ENCODE measurements at places on chromosomes 6 and 20.

- no peak for DNase-seq
Observed at GRCh38 chr6:6915813-6916547, 191.8 kb upstream of the RREB1 start.

DNA sequence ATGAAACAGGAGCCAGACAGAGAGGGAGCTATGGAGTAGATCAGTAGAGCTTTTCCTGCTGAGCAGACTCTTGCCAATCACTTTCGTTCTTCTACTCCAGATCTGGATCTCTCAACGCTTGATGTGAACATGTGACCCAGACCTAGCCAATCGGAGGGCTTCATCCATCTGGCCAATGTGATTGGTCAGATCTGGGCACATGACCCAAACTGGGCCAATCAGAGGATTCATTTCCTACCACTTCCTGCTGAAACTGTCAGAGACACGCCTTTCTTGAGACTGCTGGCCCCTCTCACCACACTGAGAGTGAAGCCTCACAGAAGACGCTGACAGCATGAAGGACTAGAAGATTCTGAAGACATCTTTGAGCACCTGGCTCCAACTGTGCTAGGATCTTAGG is 44.2 kb upstream of the ZMYND8 start:
- no peak for DNase-seq

DNA sequence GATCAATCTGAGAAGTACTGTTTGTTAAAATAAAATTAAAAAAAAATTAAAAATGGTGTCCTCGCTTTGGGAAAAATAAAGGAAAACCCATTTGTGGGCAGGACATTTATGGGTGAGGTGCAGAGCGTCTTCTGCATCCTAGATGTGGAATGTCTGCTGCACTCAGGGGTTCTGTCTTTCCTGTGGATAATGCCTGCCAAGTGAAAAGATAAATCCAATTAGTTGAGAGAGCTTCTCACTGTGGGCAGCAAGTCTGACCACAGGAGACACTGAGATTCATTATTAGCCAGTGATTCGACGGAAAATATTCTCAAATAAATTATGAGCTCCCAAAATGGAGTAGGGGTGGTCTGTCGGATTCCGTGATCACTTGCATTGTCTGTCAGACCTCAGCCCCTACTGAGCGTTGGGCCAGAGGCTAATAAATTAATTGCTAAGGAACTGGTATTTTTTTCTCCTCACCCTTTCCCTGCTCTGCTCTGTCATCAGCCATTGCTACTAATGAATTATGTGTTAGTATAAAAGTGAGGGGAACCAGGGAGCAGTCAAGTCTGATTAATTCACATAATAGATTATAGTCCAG is 10.0 kb downstream of the GMPR start:
- DNase-seq = no peak

DNA sequence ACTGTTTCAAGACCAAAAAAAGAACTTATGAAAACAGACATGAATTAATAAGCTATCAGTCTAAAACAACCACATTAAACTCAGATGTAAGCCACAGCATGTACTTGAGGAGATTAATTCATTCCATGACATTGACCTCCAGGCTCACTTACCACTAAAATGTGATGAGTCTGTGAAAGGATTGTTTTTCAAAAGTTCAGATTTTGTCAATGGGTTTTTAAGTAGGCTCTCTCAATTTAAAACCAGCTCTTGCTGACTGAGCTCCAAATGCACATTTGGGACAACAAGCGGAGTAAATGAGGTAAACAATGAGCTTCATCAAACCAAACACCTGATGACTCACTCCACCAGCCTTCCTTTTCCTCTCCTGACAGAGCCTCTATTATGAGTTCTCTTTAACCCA is 197.0 kb downstream of the SIM1 start:
- DNase-seq = no peak

GRCh38 chr6:25186919-25187318 is 92.3 kb upstream of the CARMIL1 start:
- no peak for DNase-seq

DNA sequence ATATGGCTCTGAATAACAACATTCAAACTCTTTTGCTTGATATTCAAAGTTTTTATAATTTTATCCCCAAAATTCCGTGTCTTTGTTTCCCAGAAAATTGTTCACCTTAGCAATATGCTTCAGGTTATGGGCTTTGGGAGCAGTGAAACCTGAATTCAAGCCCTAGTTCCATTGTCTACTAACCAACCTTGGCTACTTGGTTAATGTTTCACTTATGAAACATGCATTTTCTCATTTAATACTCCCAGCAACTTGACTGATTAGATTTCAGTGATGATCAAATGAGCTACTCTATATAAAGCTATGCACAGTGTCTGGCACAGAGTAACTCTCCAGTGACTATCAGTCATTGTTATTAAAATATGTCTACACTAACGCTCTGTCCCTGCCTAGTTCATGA is 192.2 kb upstream of the TENT5A start:
- DNase-seq = no peak

DNA sequence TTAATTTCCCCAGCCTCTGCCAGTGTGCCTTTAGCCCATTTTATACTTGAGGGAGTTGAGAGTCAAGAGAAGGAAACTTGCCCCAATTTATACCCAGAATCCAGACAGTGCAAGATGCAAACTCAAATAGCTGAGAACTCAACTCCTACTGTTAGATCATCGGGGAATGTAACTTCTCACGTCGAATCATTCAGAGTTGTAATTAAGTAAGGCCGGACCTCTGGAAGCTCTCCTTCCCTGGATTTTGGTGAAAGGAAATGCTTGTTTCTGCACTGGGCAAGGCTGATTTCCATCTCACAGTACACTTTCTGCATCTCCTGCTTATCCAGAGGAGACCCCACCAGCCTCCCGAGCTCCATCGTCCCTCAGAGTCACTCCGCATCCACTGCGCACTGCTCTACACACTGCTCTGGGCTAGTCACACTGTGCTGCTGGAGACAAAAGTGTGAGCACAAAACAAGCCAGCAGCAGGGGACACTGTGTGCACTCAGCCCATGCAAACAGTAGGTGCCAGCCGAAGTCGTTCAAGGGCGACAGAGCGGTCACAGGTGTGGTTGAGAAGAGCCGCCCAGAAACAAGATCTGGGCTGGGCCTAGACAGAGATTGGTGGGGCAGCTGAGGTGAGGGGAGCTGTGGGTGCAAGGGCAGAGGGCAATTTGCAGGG is 150.4 kb upstream of the QKI start:
- DNase-seq = no peak

DNA sequence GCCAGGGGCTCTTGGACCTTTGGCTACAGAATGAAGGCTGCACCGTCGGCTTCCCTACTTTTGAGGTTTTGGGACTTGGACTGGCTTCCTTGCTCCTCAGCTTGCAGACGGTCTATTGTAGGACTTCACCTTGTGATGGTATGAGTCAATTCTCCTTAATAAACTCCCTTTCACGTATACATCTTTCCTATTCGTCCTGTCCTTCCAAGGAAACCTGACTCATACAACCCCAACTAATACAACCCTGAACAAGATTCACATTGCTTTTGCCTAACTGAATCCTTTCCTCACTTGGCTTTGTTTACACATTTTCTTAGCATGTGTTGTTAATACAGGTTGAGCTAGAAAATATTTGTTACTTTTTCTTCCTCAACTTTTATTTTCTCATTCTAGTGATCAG is 21.9 kb downstream of the TBXT start:
- no peak for DNase-seq

- DNase-seq = no peak
Observed at GRCh38 chr6:156562019-156562418, 215.2 kb upstream of the ARID1B start.

GRCh38 chr6:30325150-30325872 is 1.4 kb upstream of the TRIM39 start:
- DNase-seq = peak; percentile 75

DNA sequence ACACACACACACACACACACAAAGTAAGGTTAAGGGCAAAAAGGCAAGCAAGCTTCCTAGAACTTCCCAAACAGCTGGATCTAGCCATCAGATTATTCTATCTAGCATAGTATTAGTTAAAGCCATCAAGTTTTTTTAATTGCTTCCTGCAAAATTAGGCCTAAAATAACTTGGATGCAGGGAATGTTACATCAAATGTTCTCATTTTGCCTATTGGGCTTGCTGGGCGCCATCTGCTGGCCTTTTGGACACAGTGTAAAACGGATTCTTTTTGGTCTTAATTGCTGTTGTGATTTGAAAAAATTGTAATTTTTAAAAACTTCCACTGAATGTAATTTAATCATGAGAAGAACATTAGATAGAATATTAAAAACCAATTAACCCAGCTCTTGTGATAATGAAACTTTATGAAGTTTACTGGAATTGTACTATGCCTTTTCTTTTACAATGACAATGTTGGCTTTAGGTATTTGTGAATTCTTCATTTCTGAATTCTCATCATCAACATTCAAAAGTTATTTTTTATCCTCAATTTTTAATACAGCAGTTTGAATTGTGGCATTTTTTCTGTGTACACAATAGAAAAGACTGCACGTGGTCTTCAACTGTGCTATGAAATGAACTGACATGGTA is 6.8 kb downstream of the MKKS start:
- DNase-seq = peak; percentile 33

GRCh38 chr20:56829788-56830385 is 200.8 kb downstream of the TFAP2C start:
- DNase-seq = no peak

DNA sequence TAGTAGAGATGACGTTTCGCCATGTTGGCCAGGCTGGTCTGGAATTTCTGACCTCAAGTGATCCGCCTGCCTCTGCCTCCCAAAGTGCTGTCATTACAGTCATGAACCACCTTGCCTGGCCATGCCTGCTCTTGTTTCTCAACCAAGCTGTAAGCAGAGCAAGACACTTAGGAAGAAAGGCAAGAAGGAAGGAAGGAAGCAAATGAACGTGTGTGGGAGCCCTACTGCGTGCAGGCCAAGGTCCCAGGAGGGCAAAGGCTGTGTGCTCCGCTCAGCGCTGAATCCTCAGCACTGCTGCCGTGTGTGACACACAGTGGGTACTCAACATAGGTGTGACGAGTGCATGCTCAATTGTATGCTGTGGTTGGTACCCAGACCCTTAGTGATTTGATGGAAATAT is 47.4 kb downstream of the SULF2 start:
- DNase-seq = no peak

DNA sequence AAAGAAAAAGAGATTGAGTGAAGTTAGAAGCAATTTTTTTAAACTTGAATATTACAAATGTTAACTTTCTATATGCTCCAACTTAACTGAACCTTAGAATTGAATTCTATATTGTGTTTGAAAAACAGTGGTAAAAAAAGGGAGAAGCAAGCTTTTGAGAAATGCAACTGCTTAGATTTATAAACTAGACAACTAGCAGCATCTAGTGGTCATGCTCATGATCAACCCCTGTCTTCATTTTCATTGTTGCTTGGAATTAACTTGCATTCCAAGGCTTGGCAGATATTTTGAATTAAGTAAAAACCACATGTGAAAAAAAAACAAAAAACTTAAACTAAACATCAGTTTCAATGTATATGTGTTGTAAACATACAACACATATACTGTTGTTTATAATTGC is 113.1 kb downstream of the C6orf58 start:
- no peak for DNase-seq

- no peak for DNase-seq
Observed at GRCh38 chr6:160464744-160465143, 116.6 kb downstream of the SLC22A3 start.

- no peak for DNase-seq
Observed at GRCh38 chr6:16736856-16737775, 24.1 kb downstream of the ATXN1 start.

DNA sequence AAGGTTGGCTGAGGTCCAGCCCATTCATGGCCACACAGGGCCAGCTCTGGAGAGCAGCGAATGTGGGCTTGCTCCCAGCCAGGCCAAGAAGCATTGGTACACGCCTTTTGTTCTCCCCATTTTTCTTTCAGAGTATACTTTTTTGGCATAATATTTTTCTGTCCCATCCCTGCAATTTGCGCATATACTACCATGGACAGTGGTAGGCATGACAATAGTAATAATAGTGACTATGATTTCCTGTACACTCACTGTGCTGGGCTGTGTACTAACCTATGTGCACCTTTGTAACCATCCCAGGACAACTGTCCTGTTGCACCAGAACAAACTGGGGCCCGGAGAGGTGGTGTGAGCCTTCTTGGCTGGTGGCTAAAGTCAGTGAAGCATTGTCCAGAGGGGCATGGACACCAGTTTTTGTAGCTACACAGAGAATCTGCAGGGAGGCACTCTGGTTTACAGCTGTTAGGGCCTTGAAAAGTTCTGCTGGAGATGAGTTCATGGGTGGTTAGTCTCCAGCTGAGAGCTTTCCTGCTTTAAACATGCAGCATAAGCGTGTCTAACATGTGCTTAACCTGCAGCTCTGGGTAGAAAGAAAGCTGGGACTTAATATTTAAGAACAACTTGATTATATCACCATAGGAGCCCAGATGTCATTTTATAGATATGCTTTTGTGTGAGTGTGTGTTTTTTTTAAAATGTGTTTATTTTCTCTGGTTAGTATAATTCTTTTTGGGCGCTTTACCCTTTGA is 38.2 kb downstream of the DTD1 start:
- no peak for DNase-seq

- no peak for DNase-seq
Observed at GRCh38 chr6:149347067-149347466, 29.6 kb downstream of the TAB2 start.

DNA sequence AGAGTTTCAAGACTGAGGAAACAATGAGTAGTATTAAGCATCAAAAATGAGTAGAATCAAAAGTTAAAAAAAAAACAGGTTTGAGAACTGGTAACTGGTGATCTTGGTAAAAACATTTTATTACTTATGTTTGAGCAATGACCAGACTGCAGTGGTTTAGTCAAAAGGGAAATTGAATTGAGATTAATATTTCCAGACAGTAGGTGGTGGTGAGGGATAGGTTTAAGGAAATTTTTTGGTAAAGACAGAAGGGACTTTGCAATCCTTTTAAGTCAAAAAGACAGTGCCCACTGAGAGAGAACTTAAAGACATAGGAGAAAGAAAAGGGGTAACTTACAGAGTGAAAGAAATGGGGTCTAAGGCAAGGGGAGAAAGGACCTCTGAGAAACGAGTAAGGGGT is 156.9 kb downstream of the ASCC3 start:
- DNase-seq = no peak

DNA sequence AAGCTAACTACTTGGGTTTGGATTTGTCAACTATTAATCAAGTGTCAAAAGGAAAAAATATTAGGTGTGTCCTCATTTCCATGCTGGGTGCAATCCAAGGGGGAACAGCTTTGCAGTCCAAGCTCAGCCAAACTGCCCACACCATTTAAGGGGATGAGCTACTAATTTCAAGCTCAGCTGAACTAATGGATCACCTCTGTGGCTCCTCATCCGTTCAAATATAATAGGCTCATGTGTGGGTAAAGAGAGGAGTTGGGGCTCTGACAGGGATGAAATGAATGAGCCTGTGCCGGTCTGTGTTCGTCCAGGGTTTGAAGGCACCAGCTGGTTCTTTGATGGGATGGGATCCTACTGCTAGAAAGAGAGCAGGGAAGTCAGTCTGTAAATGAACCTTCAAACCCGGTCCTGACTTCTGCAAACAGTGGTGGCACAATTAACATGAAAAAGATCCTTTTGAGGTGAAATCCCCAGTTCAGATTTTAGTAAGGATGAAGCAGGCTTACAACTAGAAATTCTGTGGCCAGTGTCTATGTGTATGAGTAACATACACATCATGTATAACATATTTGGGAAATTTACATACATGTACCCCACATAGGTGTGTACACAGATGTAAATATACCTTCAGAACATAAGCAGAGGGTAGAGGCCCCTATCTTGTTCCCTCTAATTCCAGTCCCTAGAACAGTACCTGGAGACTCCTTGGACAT is 41.9 kb downstream of the TTI1 start:
- no peak for DNase-seq

GRCh38 chr20:3753501-3754275 is 13.9 kb downstream of the ADISSP start:
- no peak for DNase-seq

GRCh38 chr6:38024908-38025307 is 205.4 kb downstream of the ZFAND3 start:
- no peak for DNase-seq
